ENCODE measurements at places on chromosomes 4 and X.

DNA sequence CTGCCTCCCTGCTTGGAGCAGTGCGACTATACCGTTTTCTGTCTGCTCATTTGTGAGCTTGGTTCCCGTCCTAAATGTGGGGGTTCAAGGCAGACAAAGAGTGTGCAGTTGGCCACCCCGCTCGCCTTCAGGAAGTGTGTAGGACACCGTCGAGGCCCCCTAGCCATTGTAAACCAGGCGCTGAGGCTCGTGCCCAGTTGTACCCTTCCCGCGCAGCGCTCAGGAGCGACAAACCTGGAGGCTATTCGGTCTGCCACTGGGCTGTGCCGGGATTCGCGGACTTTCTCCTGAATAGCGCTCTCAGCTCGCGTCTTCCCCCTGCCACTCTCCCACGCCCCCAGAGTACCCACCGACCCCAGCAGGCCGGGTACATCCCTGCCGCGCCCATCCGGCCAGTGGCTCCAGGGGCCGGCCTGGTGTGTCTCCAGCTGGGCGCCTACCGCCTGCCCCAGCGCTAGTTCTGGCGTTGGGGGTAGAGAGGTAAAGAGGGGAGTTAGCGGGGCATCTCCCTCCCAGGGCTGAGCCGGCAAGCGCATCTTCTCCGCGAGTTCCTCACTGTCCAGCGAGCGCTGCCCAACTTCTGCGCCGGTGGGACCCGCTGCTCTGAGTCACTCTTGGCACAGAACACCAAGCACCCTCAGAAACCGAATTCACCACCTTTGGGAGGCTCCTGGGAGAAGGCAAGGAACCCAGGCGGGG, 880 bp upstream of the LONRF3 start:
- no peak for DNase-seq

DNA sequence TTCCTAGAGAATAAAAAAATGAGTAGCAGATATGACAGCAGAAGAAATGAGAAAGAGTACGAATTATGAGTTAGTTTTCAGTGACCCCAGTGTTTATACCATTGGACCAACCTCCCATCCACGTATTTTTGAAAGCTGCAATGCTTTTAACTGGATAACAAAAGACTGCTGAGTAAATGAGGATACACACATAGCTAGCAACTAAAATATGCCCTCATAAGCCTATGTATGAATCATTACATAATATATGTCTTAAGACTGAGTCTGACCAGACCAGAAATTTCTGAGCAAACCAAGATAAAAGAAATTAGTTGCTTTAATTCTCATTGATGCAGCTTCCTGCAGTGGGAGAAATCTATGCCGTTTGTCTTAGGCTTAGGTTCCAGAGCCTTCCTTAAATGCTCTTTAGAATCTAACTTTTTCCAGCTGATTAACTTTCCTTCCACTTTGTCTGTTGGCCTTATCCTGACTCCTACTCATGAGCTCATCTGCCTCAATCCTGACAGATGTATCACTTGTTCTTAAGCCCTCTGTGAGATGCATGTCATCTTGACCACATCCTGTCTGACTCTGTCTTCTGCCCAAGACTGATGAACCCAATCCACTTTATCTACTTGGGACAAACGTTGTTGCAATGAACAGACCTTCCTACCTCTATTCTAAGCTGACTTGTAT, 301.4 kb upstream of the AADAT start:
- DNase-seq: peak; percentile 59

DNA sequence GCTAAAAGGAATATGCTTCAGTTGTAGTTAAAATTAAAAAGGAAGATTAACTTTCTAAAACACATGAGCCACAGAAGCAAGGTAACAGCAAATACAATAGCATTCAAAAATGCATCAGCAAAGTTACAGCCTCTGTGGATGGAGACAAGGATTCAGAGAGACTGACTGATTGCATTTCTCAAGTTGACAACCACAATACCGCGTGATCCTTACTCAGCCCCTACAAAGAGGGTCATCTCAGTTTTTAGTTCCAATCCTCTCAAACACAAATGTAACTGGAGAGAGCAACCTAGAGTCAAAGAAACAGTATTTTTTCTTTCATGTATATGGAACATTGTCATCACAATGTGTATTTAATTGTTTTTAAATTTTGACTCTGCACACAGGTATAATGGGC, 14.2 kb upstream of the C1QTNF7 start:
- no peak for DNase-seq

DNA sequence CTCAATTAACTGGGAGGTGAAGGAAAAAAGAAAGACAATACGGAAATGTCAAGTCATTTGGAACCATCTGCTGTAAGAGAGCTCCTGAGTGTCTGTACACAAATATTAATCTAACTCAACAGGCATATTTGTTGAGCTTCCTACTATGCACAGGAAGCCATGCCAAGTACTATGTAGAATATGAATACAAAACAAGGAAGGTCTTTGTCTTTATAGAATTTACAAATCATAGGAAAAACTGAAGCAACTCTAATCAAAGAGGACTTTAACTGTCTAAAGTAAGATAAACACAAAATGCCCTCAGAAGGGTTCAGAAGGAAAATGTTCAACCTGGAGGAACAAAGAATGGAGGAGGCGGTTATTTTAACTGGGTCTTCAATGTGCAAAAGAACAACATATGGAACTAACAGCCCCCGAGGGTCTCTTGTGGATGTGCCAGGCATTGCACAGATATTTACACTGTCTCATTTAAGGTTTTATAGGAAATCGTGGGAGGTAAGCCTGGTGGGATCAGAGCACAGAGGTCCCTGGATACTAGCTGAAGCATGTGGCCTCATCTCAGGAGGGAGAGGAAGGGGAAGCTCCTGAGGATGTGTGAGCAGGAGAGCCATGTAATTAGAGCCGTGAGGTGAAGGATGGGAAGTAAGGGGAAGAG, 5.8 kb downstream of the FAM114A1 start:
- DNase-seq: no peak

DNA sequence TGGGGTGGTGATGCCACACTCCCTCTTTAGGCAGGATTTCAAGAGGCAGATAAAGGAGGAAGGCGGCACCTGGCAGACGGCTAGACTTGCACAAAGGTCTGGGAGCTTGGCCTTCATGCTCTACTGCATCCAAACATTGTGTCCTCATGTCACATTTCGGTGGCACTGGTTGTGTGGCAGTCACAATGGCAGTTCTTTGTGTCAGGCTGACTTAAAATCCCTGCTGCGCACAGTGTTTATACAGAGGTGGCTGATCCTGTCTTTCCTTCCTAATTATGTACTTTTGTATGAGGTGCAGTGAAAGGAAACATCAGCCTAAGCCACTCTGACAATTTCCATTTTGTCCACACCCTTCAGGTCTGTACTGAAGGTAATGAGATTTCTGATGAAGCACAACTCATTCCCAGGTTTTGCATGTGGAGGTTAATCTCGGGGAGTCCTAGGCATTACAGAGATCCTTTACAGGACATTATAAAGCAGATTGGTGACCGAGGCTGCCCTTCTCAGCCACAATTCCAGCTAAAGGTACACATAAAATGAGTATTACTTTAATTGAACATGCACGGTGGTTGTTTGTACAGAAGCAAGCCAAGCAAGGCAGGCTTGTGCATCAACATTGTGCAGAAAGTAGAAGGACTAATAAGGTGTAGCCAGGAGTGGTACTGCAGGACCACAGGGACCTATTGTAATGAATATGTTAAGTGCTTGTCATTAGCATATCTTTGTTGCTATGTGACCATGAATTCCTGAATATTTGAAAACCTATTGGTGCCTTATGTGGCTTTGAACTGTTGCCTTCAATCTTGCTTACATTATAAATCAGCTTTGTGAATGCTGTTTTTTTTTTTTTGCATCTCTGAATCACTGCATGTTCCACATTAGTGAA, 147.6 kb downstream of the STK32B start:
- peak; percentile 73 for DNase-seq

GRCh38 chr4:2289311-2289954, 27.5 kb upstream of the MXD4 start:
- peak; percentile 6 for DNase-seq

DNA sequence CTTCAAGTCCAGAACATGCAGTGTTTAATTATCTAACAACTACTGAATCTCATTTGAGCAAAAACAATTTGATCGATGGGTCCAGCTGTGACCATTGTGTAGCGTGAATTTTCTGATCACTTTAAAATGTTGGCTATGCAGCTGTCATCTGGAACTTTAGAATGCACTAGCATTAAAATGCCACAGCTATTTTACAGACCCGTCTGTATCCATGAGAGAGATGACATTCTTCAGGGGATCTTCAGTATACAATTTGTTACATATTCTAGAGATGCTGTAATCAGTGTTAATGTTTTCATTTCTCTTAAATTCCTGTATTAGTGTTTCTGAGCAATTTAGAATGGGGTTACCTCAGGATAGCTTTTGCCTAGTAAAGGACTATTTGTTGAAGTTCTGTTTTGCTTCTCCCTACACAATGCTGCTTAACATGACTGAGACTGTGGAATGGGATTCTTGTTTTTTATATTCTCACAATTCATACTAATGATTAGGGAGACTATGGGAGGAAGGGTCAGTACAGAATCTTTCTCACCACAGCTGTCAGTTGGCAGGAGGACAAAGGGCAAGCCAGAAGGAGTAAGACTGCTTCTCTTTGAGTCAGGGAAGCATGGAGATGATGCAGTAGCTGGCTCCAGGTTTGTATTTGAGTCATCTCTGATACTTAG, 13.2 kb upstream of the CTSO start:
- DNase-seq: no peak

GRCh38 chr4:173025131-173025530, 143.5 kb upstream of the GALNT7 start:
- DNase-seq: peak; percentile 72

GRCh38 chr4:57109411-57109846, 756 bp downstream of the IGFBP7 start:
- DNase-seq: no peak

DNA sequence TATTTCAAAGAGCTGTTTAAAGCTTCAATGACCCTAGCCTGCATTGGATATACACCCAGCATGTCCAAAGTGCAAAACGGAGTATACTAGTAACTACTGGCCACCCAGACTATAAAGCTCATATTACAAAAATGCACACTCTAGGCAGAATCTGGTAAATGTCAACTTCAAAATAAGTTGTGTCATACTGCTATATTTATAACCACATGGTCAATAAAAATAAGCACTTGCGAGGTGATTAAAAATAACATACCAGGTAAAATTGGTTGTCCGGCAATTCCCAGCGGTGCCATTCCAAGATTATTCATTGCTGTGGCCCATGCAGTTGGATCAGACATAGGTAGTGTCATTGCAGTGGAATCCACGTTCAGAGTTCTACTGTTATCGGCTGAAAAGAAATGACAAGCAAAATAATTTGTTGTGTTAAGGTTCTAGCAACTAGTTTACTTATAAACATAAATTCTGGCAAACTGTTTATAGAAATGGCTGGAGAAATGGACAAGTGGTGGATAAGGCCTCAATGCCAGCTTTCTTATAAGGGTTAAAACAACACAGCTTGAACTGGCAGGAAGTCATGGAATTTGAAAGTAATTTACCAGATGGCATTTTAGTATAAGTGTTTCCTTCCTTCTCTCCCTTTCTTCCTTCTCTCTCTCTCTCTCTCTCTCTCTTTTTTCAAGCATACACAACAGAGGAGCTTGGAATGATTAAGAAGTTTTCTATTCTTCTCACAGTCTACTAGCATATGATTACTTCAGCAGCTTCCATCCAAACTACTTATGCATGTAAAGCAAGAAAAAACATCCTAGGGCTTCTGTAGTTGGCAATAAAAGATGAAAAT, 199.9 kb downstream of the ENOX2 start:
- DNase-seq: no peak

- DNase-seq: no peak
Observed at GRCh38 chr4:52657292-52657617, 1.8 kb downstream of the USP46 start.

GRCh38 chrX:12423346-12423745, 285.1 kb downstream of the FRMPD4 start:
- DNase-seq: no peak

DNA sequence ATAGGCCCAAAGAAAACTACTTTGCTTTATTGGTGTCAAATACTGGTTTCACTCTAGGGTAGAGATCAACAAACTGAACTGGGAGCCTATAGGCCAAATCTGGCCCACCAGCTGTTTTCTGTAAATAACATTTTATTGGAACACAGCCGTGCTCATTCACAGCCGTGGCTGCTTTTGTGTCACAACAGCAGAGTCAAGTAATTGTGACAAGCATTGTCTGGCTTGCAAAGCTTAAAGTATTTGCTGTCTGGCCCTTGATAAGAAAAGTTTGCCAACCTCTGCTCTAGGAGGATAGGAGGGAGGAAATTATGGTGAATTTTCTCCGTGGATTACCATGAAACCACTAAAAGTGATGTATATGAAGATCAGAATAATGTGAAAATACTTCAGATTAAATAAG, 53.4 kb downstream of the GPAT3 start:
- no peak for DNase-seq

DNA sequence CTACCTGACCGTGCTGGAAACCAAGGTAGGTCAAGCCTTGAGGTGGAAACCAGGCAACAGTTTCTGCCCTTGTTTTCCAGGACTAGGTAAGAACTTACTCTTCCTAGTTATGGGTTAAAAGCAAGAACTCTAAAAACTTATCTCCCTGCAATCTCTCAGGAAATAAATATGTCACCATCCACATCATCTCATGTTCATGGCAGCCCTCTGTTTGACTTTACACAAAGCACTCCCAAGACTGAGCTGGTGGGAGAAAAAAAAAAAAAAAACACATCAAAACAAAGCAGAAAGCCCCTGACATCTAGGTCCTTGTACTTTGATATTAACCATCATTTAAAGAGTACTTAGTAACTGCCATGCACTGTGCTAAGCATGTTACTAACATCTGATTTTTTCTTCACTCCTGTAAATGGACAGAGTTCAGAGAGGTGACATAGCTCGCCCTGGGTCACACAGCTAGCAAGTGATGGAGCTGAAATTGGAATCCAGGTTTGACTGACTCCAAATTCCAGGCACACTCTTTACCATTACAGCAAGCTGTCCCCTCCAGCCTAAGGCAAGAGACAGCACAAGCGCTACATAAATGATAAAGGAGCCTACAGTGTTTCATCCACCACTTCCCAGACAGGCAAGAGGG, 102.8 kb upstream of the NOCT start:
- DNase-seq: no peak

DNA sequence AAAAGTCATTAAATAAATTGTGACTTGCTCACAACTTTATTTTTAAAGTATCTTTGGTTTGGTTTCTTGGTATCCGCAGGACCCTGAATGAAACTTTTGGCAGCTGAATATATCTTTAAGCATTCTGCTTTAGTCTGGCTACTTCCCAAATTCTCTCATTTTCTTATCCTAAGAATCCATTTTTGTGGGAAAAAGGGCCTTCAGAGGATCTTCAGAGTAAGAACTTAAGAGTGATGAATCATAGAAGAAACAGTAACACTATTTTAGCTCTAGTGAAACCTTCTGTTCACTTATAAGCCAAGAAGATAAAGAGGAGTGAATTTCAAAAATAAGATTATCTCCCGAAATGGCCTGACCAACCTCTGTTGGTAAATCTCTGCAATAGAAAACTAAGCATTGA, 540.6 kb upstream of the MAGEB18 start:
- DNase-seq: no peak

DNA sequence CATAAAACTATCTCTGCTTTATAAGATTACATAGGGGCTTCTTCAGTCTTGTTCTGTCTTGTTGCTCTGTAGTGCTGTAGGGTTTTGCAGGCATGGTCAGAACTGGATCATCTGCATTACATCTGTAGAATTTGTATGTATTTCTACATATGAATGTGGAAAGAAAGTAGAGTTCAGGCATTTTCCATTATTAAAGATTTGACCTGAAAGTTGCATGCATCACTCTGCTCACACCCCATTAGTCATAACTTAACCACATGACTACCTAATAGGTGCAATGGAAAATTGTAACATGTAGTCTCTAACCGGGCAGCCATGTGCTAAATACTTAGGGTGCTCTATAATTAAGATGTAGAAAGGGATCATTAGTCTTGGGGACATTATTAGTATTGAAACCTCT, 45.7 kb upstream of the AGA start:
- no peak for DNase-seq

- peak; percentile 9 for DNase-seq
Observed at GRCh38 chr4:126405369-126405982, 1090.7 kb downstream of the FAT4 start.
